Stimulated activated CD4-positive, alpha-beta T cell treated with anti-CD3 and anti-CD28 coated beads, Interleukin-4, amount 100 ng/mL, for 24 hours (primary cell): ENCODE measurements at places on chromosomes 1 and 21.

DNA sequence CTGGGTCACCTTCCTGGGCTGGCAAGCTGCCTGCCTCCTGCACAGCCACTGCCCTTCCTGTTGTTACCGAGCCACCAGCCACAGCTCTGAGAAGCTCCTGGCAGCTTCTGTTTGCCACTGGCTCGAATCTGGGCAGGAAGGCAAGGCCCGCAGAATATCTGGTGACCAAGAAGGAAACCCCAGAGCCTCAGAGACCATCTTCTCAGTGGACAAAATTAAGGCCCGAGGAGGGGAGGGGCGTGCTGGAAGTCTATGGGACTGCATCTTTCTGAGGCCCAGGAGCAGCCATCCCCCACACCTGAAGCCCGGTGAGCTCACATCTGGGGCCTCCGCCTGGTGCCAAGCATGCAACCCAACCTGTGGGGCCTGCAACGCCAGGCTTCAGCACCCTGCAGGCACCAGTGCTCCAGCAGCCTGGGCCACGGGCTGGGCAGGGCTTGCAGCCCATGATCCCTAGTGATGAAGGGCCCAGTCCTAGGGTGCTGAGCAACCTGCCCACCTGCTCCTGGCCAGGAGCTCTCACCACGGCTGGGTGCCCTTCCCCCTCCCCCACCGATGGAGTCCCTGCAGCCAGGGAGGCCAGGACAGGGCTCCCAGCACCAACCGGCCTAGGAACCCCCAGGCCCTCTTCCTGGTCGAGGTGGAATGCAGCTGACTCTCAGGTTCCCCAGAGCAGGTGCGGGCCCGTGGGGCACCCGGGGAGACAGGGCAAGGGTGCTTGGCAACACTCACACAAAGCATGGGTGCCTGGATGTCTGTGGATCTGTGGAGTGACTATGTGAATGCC lies 879 bp downstream of the CPTP start:
- no peak for DNase-seq

GRCh38 chr1:36083635-36084496 lies at the start of gene TEKT2:
TSS of gene TEKT2 (plus strand) at chr1:36084094. CDS start at chr1:36084922, 828 bp downstream.
- no peak for DNase-seq

DNA sequence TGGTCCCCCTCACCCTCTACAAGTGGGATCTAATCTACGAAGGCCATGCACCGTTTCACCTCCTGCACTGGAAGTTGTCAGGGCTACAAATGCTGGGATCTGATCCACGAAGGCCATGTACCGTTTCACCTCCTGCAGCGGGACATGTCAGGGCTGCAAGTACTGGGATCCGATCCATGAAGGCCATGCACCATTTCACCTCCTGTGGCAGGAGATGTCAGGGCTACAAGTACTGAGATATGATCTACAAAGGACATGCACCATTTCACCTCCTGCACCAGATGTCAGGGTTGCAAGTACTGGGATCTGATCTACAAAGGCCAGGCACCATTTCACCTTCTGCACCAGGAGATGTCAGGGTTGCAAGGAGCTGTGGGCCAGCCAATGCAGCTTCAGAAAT lies 7.0 kb downstream of the ALDH4A1 start:
- no peak for DNase-seq

DNA sequence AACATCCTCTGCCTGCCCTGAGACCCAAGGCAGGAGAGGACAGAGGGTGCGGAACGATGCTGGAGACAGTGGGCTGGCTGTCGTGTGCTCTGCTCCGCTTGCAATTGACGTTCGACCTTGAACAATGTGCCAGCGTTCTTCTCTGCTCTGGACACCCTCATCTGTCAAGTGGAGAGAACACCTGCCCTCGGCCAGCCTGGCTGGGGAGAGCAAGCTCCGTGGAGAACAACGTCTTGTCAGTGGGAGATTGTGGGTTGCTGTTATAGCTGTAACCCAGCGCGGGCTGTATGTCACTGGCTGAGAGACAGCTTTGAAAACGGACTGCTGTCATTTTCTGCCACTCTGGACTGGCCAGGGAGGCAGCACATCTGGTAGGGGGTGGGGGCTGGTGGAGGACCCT lies 14.7 kb downstream of the KIAA1614 start:
- DNase-seq = no peak

- no peak for DNase-seq
Measured at GRCh38 chr1:51329443-51330325, 678 bp downstream of the TTC39A start.

DNA sequence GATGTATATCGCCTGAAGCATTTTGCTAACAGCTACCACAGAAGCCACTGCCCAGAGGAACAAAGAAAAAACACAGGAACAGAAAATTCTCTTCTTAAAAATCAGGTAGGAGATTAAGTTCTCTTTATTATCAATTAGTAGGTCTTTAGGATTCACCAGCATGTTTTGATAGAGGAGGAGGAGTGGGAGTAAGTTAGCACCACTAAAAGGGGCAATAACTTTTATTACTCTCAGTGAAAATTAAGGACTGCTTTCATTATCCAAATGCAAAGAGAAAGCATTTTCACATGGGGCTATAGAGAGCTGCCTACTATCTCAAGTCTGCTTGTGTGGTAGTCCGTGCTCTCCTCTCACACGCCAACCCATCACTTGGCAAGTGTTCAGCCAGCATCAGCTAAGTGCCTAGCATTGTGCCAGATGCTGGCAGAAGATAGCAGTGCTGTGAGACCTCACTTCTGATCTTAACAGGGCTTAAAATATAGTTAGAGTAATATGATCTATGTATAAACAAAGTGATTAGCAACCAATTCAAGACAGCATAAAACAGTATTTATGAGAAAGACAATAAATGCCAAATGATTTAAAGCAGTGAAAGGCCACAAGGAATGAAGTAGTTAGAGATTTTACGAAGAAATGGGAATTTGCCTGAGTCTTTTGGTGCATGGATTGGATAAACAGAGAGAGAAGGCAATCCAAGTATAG lies 39.8 kb downstream of the ASTN1 start:
- no peak for DNase-seq

DNA sequence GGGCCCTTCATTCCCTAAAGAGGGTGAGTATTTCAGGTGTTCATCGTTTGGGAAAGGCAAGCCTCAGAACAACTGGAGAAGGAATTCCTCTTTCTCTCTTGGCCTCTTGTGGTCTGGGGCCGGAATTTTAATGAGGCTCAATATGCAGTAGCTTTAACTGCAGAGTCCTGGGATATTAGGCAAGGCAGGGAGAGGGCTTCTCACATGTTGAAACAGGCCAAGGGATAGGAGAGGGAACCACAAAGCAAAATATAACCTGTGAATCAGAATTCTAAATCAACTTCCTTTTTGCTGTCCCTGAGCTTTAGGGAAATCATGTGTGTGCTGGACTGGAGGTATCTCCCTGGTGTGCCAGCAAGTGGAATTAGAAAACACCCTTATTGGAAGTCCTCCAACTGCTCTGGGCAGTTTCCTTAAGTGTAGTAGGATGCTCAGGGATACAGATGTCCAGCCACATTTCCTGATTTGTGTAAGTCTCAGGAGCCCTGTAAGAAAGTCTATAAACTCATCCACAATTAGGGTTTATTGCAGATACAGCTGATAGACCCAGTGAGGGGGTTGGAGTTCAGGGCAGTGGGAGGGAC lies 215.8 kb upstream of the ZRANB2 start:
- DNase-seq = no peak

DNA sequence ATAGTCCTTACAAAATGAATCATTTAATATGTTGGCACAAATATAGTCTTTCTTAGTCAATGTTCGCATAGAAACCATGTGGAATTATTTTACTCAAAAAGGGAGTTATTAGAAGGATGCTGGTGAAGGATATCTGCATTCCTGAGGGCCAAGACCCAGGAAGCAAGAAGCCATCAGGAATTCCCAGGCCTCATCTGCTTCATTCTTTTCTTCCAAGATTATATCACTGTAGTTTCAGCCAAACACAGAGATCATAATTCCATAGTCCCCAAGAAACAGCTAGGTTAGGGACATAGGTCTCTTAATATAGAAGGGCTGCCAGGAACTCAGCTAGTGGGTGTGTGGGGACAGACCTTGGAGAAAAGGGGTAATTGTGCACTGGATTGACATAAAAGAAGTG lies 28.6 kb upstream of the DISC1 start:
- DNase-seq = no peak

DNA sequence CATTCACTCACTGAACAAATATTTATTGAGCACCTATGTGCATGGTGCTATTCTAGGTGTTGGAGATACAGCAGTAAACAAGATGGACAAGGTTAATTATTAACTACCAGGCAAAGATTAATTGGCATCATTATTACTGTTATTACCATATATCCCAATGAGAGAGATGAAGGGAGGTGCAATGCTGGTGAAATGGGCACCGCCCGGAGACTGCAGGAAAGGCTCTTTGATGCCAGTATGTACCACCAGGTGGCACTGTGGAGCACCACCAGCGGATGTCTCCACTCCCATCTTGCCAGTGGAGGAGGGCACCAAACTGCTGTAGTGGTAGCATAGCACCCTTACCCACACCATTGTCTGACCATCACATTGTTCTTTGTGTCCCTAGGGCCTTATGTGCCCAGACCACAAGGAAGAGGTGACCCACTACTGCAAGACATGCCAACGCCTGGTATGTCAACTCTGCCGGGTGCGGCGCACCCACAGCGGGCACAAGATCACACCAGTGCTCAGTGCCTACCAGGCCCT lies 3.0 kb downstream of the TRIM46 start:
- peak; percentile 89 for DNase-seq

DNA sequence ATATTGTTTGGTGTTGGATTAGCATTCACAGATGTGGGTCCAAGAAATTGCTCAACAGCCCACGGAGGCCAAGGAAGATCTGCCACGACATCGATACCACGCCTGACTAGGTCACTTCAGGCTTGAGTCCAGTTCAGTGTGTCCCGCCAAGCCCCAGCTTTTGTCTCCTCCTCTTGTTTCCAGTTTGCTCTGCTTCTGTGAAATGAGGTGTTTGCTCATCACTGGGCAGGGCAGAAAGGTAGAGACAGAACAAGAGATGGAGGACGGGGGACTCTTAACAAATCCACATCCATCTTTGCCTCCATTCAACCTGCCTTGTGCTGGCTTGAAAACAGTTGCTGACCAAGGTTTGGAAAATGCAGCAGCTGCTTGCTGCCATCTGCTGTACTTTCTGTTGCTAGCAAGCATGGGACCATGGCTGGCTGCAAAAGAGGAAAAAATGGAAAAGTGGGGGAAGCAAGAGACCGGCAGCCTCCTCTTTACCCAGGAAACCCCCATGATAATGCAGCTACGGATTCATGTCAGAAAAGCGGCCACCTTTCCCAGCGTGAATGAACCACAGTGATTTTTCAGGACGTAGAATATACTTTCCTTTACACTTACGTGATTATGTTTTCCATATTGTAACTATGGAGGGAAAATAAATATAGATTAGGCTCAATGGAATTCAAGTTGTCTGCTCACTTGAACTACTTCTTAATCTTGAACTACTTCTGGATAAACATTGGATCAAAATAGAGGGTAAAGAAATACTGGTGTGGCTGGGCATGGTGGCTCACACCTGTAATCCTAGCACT lies 80.2 kb upstream of the GREM2 start:
- peak; percentile 5 for DNase-seq

GRCh38 chr1:203401199-203401877 lies 50.4 kb upstream of the FMOD start:
- no peak for DNase-seq

DNA sequence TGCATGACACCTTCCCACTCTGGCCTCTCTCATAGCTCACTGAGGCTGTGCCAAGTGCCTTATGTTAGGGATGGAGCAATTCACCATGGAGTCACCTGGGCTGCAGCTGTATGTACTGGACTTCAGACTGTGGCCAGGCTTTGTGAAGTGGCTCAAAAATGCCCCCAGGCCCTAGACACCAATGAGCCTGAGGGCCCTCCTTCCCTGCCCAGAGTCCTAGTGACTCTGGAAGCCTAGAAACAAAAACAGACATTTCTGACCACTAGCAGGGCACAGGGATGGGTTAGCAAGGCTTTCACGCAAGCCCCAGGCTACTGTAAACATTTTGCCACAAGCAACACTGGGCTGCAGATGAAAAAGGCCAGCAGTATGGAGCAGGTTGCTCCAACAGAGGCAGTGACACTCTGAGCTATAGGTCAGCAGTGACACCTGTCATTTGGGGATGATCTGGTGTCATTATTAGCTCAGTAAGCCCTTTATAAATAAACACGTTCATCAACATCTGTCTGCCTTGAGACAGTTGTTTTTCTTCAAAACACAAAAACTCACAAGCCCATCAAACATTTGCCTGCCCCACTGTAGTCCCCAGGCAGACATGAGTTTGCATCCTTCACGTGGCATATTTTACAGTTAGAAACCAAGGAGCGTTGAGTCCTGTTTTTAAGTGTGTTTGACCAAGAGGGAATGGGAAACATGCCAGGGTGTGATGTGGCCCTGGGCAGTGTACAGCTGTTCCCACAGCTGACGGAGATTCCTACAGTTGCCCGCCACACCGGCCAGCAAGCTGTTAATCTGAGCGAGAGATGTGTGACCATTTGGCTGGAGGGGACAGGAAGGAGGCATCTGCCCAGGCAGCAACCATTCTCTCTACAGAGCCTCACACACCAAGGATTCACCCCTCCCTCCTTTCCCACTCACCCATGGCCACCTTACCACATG lies 66.8 kb downstream of the KCNN3 start:
- DNase-seq = no peak

DNA sequence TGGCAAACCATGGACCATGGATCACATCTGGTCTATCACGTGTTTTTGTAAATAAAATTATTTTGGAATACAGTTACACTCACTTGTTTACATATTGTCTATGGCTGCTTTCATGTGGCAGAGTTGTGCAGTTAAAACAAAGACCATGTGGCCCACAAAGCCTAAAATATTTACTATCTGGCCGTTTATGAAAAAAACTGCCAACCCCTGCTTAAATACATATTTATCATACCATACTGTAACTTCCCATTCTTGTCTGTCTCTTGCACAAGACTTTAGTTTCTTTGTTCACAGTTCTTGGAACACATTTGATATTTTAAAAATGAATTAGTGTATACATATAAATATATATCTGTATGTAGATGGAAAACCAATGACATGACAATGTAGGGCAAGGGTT lies 141.5 kb downstream of the PAPPA2 start:
- DNase-seq = no peak

DNA sequence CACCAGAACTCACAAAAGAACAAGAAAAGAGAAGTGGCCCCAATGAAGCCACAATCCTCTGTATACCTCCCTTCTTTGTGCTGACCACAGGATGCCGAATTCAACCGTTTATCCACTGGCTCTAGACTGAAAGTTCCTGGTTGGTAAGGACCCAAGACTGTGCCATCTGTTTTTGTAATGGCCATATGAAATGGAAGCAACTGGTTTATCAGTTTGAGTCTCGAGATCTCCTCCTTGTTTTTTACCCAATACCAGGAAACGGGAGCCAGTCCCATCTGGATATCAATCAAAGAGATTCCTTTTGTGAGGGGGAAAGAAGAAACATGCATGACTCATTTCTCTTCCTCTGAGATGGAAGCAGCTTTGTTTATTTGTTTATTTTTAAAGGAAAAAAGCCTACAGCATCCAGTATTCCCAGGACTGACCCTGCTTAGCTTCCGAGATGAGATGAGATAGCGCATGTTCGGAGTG lies 32.4 kb upstream of the ZNF124 start:
- DNase-seq = no peak

GRCh38 chr1:157403203-157403602 lies 149.1 kb downstream of the FCRL5 start:
- DNase-seq = no peak
